ENCODE measurements at places on chromosomes 5 and 9.

DNA sequence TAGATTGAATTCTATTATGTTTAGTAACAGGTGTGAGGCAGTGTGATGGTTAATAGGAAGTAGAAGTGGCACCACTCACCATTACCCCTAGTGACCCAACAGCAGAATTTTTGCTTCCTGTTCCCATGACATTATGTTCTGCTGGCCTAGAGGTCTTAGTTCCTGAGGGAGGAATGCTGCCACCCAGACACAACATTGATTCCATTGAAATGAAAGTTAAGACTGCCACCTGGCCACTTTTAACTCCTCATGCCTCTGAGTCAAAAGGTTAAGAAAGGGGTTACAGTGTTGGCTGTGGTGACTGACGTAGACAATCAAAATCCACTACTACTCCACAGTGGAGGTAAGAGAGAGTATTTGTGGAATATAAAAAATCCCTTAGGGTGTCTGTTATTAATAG is 218.9 kb upstream of the NMUR2 start:
- DNase-seq: no peak

DNA sequence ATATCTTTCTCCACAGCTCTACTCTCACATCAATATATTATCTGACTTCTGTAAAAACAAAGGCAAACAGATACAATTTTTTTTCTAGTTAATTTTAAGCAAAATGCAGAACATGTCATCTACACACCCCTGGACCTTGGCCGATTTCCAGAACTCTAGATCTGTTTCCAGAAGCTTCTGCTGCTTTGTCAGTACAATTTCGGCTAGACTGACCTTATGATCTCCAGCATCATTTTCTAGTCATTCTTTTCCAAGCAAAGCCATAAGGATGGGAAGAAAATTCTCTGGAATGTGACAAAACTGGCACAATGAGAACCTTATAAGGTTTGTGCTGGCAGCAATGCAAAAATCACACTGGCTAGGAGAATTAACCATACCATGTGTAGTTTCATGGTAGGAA is 132.8 kb upstream of the MPDZ start:
- no peak for DNase-seq

DNA sequence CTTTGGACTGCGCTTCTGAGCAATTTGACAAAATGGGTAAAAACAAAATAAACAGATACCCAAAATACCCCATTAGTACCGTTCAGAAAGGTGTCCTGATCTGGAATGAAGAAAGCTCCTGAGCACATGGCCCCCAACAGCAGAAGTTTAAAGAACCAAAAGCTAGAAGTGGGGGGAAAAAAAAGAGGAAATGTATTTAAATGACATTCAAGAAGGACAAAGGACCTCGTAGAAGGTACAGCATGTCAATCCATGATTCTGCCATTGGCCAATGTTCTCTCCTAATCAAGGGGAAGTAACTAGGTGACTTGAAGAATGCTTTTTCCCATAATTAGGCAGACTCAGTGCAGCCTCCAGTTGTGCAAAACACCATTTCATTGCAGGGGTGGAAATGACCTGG is 78.6 kb downstream of the SERINC5 start:
- DNase-seq: no peak

DNA sequence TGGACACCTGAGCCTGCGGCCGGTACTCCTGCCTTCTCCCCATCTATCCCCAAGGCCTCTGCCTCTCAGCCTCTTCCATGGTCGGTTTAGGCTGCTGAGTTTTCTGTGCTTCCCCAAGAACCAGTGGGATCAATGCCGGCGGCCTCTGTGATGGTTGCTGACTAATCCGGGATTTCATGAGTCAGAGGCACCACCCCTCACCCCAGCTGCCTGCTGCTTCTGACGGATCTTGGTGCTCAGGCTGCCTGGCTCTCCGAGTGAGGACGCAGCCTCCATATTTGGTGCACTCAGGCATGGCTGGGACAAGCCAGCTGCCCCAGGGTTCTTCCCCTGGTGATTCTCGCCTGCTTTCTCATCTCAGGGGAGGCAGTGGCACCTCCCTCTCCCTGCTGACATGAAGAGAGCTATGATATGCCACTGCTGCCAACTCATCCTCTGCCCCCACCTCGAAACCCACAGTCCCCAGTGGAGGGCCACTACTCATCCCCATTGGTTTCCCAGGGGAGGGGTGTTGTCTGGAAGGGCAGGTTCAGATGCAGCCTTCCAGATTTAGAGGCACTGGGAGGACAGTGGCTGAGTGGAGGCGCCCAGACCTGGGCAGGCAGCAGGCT is 3.3 kb upstream of the MAN1B1 start:
- DNase-seq: peak; percentile 81

DNA sequence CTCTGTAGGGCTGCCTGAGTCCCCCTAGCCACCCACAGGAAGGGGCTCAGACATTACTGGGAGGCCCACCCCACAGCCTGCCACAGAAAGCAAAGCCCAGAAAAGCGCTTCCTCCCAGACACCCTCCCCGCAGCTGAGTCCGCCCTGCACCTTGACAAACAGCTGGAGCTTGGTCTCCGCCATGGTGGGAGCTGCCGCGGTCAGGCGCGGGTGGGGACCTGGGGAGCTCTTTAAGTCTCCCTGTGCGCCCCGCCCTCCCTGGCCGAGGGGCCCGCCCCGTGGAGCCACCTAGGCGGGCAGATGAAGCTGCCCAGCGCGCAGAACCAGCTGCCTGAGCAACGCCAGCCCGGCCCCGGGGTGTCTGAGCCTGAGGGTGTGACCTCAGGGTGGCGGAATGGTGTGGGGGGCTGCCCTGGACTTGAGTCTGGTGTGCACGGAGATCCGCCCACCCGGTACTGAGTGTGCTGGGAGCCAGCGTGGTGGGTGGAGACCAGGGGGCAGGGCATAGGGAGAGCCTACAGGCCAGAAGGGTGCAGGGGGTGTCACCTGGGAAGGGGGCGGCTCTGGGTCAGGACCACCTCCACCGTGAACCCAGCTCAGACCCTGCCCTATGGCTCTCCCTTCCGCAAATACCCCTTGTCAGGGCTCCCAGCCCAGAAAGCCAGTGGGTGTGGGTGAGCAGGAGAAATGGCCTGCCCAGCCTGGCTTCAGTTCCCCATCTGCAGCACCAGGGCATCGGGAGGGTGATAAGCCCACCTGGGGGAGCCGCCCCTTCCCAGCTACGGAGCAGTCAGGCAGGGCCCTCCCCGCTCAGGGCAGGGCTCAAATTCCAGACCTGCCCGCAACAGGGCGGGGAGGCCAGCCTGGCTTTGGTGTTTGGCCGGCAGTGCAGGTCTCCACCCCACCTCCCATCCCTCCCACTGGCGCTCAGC is at the start of gene CLIC3:
CLIC3 (minus strand) TSS at position 208 of the 932 bp plus-strand sequence; CDS start at position 183, 25 bp downstream.
- DNase-seq: no peak

GRCh38 chr9:125990793-125991220 is 243.6 kb downstream of the PBX3 start:
- DNase-seq: no peak

GRCh38 chr5:107505763-107506534 is 164.8 kb downstream of the EFNA5 start:
- no peak for DNase-seq

DNA sequence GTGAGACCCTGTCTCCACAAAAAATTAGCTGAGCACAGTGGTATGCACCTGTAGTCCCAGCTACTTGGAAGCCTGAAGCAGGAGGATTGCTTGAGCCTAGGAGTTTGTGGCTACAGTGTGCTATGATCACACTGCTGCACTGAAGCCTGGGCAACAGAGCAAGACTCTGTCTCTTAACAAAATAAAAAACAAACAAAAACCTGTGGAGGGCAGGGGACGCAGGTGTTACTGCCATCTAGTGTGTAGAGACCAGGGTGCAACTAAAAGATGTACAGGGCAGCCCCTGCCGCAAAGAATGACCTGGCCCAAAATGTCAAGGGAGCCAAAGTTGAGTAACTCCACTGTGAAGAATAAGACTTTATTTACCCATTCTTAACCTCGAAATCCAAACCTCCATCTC is 27.1 kb downstream of the ASPN start:
- no peak for DNase-seq

- DNase-seq: no peak
Observed at GRCh38 chr9:104784098-104784497, 20.2 kb downstream of the NIPSNAP3B start.

- no peak for DNase-seq
Observed at GRCh38 chr9:133735931-133736330, 2.2 kb downstream of the SARDH start.
